Stimulated activated CD8-positive, alpha-beta memory T cell treated with anti-CD3 and anti-CD28 coated beads, Interleukin-4, amount 100 ng/mL, for 48 hours (primary cell): ENCODE measurements at places on chromosomes 6 and 20.

- DNase-seq, result no peak
These were observed 97.6 kb upstream of the STMND1 start for GRCh38 chr6:17004269-17004668.

- no peak for DNase-seq
These were observed 700.7 kb downstream of the PRKN start for GRCh38 chr6:162026843-162027242.

- no peak for DNase-seq
These were observed 9.6 kb downstream of the DSTN start for GRCh38 chr20:17579369-17580039.

DNA sequence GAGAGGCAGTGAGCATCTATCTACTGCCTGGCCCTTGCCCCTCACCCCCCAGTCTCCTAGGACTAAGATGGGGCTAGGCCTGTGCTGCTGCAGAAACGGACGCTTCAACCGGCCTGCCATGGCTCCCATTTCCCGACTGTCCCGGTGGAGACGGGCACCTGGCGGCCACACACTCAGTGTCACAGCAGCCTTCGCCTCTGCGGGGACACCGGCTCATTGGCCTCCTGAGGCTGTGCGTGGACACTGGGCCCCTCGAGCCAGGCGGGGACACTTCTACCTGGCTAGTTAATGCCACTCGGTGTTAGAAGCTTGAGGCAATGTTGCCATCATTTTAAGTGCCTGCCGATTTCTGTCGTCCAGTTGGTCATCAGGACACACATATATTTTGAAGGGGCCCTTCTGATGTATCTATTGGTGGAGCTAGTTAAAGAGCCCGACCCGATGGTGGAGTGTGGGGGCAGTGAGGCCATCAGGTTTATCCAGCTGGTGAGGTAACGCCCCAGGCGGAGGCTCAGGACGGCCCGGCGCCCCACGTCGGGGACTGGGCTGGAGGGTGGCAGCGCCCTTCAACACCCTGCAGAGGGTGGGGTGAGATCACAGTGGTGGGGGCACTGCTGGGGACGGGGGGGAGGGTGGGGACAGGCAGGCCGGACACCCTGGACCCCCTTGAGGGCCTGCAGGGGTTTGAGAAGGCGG is 58.9 kb upstream of the GATA5 start:
- DNase-seq, result no peak

- DNase-seq, result peak; percentile 50
These were observed 210.2 kb downstream of the TMEM200A start for GRCh38 chr6:130575971-130576370.

DNA sequence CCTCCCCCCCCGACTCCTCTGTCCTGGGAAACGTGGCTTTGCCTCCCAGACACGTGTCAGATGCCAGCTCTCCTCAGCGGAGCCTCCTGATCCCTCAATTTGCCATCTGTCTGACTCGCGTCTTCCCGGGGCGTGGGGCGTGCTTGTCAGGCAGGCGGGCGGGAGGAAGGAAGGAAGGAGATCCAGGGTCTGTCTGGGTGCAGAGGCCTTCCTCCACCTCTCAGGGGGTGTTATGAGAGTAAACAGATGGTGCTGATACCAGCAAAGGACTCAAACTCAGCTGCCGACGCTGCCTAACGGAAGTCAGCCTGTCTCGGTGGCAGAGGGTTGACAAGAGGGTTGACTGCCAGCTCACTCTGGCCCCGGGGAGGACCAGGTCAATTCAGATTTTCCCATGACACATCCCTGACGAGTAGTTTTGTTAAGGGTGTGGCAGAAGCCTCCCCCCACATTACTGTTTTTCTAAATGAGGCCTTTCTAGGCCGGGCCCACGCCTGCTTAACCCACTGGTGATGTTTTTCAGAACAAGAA is 17.0 kb downstream of the UQCC2 start:
- DNase-seq, result peak; percentile 84

DNA sequence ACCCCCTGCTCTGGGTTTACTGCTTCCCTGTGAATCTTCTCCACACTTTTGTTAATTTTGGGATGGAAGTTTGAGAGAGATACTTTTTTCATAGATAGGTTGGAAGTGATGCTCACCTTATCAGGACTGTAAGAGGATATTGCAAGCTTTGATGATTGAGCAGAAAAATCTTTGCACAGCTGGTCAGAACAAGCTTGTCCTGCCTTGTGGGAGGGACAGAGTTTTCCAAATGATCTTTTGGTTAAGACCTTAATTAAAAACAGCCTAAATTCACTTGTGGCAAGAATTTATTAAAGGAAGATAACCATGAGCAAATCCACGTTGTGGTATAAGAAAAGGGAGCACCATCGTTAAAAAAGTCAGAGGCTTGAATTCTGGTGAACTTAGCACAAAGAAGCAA is 32.2 kb downstream of the E2F3 start:
- DNase-seq, result no peak

DNA sequence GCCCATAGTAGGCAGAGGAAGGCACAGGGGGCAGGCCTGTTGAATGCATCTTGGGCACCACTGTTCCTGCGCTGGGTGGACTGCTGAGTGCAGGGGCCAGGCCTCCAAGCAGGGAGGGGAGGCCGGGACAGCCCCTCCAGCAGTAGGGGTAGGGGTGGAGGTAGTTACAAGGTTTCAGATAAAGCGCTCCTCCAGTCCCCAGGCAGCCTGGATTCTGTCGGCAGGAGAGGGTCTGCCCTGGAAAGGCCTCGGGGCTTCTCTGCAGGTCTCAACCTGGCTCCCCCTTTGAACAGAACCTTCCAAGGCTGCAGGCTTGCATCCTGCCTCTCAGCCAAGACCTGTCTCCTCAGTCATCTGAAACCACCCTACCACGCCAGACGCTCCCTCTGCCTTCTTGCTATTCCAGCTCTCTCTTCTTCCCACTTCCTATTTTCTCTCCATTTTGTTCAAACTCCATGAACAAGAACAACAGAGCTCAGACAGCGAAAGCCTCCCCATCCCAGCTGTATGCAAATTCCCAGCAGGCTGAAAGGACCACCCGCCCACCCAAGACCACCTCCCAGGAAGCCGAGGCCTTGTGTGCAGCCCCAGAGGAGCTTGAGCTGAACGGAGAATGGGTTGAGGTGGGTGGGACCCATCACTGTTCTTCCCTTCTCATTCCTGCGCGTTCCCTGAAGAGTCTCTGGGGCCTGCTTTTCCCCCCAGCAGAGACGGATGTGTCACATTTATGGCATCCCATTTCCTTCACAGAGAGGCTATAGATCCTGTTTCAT is 1.4 kb downstream of the MLN start:
- no peak for DNase-seq

DNA sequence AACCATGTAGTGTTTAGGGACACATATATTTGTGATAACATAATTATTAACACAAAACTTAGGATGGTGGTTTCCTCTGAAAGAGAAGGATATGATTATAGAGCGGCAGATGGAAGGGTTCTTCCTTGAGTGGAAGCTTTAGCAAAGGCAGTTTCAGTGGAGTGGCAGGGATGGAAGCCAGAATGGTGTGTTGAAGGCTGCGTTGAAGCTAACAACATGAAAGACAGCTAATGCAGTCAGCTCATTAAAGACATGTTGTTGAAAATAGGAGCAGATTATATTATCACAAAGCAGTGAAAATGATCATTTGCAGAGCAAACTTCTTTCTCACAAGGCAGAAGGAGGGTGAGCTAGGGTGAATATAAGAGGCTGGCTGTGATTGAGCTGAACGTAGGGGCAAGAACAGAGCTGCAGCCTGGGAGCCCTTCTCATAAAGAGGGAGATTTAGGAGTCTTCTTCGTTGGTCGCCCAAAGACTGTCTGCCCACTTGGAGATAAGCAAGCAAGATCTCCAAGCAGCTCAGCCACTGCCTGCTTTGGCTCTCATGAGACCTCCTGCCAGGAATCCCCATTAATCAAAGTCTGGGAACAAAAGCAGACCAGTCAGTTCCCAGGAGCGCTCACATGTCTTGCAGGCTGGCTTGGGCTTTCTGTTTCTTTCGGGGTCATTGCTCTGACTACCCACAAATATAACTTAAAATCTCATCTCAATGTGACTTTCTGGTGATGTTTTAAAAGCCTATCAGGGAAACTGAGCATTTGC is 2.6 kb upstream of the ANKRD6 start:
- DNase-seq, result no peak

DNA sequence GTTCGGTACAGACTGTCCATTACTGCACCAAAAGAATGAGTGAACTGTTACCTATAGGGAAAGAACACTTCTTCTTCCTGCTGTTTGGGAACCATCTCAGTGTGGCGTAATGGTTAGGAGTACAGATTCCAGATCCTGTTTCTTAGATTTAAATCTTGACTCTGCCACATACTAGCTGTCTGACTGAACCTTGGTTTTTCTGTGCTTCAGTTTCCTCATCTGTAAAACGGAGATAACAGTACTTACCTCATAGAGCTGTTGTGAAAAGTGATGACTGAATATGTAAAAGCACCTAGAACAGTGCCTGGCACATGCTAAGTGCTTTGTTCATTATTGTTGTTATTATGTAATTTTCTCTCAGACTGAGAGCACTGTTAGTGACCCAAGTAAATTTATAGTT is 39.8 kb downstream of the STX11 start:
- no peak for DNase-seq

GRCh38 chr6:163352011-163352685 is 62.4 kb upstream of the QKI start:
- no peak for DNase-seq

DNA sequence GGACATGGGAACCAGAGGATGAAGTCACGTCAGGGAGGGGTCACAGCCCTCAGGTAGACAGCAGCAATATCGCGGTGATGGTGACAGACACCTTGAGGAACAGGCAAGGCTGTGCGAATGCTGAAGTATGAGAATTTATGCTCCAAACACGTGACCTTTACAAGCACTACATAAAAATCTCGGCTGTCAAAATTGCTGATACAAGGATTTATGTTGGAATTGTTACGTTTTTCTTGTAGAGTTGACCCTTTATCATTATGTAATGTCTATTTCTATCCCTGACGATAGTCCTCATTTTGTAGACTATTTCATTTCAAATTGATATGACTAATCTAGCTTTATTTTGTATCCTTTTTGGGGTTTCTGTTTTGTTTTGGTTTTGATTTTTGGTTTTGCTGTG is 311.1 kb downstream of the C6orf118 start:
- DNase-seq, result no peak

- DNase-seq, result no peak
These were observed 117.5 kb downstream of the GMPR start for GRCh38 chr6:16355699-16356446.

DNA sequence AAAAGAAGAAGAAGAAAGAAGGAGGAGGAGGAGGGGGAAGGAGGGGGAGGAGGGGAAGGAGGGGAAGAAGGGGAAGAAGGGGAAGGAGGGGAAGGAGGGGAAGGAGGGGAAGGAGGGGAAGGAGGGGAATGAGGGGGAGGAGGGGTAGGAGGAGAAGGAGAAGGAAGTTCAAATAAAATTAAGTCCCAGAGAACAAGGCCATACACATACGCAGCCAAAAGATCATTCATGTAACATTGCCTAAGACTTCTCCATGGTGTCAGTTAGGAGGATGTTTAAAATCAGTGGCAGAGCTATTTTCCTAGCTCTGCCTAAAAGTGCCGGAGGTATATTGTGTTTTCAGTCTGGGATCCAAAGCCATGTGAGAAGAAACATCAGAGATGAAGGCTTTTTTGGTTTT is 75.8 kb downstream of the PLCB4 start:
- no peak for DNase-seq

DNA sequence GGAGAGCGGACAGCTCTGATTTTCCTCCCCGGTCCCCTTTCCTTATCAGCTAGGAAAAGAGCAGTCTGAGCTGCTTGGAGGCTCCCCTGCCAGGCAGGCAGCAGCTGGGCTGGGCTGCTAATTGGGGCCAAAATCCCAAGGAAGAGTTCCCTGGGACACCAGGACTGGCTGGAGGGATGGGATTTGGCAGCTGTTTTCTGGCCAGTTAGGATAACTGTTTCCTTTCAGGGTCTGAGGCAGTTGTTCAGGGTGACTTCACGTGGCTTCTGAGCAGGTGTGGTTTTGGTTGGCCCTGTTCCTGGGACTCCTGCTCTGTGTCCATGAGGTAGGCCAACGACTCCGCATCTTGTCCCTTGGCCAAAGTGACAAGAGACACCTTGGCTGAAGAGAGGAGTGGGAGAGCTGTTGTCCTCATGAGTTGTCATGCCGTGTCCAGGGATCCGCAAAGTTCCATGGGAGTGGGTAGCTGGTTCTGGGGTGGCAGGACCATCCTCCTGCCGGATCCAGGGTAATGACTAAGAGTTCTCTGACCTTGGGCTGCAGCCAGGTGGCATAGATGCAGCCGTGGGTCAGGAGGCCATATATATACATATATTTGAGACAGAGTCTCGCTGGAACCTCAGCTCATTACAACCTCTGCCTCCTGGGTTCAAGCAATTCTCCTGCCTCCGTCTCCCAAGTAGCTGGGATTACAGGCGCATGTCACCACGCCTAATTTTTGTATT is 21.2 kb downstream of the MRPS18A start:
- no peak for DNase-seq

GRCh38 chr20:61629602-61630390 is 377.7 kb downstream of the CDH4 start:
- no peak for DNase-seq

GRCh38 chr6:52741872-52742271 is 21.4 kb downstream of the GSTA2 start:
- no peak for DNase-seq

GRCh38 chr6:127841811-127842210 is 59.0 kb downstream of the THEMIS start:
- no peak for DNase-seq

GRCh38 chr6:8506126-8506525 is 70.8 kb upstream of the SLC35B3 start:
- no peak for DNase-seq

DNA sequence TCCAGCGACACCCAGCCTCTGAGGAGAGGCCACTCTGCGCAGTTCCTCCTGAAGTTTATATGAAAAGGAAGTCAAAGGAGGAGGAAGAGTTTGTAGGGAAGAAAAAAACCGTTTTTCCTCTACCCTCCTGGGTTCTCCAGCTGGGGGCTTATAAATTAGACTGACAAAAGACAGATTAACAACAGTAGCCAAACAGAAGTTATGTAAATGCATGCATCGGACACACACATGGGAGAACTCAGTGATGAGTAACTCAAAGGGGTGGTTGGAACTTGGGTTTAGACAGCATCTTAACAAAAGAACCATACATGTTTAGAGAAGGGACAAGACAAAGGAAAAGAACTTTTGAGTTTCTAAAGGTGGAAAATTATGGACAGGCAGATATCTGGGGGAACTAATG is 71.2 kb downstream of the CD24 start:
- DNase-seq, result no peak

GRCh38 chr6:56388415-56388755 is 141.0 kb upstream of the COL21A1 start:
- no peak for DNase-seq
